ENCODE measurements at places on chromosomes 7 and 10. TPM values are rescaled to one million over a fixed set of nuclear protein-coding genes. Genes with fewer than 3 reads are reported as not detected.

Gene FFAR4
- total RNA-seq, result not detected

Gene AEBP1
- 234 TPM for total RNA-seq

Gene TACC2
- total RNA-seq, result 9.2 TPM

Gene TRIL
- 6.3 TPM for total RNA-seq

Gene NACAD
- total RNA-seq, result 5.5 TPM

Gene AS3MT
- 7.0 TPM for total RNA-seq

Gene OLAH
- not detected for total RNA-seq

Gene SH2D4B
- not detected for total RNA-seq

Gene PTPN20
- 0.27 TPM for total RNA-seq

Gene PLA2G12B
- not detected for total RNA-seq

Gene CUL2
- 28.1 TPM for total RNA-seq

Gene PLOD3
- total RNA-seq, result 31.3 TPM

Gene TAC1
- total RNA-seq, result not detected

Gene ANKRD7
- total RNA-seq, result 1.4 TPM

Gene FGFBP3
- 1.2 TPM for total RNA-seq

Gene ZNF467
- 0.27 TPM for total RNA-seq

Data from fibroblast of the aortic adventitia (primary cell).